ENCODE measurements at places on chromosomes 11 and 22.

- peak; percentile 80 for DNase-seq
Measured at GRCh38 chr11:24521601-24522000, 24.7 kb downstream of the LUZP2 start.

GRCh38 chr22:44998296-44998695, 11.5 kb downstream of the PHF21B start:
- DNase-seq, result no peak

- no peak for DNase-seq
Measured at GRCh38 chr22:27022274-27022895, 365.0 kb downstream of the MIAT start.

DNA sequence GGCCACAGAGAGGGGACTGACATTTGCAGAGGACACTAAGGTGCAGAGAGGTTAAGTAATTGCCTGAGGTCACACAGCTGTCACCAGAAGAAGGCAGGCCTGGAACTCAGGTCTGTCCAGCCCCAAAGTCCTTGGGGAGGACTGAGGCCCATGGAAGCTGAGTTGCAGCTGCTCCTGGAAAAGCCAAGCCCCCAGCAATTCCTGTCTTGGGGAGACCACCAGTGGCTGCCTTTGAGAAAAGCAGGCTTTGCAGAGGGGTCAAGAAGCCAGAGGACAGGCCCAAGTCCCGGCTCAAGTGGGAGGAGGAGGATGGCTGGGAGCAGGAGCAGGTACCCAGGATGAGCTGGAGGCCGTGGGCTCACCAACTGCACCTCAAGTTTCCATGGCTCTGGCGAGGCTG, 3.4 kb downstream of the NFAM1 start:
- DNase-seq, result no peak

DNA sequence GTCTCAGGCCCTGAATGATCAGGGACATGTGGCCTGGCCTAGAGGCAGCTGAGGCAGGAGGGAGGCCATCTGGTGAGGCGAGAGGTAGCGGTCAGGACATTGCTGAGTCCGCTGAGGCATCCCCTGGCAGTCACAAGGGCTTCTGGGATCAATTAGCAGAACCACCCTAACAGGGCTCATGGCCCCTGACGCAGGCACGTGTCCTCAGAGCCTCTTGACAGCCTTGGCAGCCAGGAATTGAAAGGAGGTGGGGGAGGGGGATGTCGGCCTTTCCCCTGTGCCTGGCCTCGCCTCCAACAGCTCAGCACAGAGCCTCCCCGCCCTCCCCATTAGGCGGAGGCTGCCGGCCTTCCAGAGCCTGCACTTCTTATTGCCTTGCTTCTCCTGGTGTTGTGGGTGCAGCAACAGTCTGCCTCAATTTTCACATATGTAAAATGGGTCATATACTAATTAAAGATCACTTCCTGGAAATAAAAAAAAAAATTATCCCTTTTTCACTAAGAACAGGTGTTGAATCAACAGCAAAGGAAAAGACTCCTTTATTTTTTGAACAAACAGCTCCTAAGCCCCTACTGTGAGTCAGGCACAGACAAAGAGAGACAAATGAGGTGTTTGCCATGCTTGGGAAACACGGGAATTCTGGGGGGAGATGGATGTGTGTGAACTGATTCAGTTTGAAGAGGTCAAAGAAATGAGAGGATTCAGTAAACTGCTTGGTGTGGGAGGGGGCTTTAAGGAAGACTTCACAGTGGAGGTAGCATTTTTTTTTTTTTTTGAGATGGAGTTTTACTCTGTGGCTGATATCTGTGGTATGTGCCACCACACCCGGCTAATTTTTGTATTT, 55.3 kb downstream of the NFAM1 start:
- peak; percentile 74 for DNase-seq

DNA sequence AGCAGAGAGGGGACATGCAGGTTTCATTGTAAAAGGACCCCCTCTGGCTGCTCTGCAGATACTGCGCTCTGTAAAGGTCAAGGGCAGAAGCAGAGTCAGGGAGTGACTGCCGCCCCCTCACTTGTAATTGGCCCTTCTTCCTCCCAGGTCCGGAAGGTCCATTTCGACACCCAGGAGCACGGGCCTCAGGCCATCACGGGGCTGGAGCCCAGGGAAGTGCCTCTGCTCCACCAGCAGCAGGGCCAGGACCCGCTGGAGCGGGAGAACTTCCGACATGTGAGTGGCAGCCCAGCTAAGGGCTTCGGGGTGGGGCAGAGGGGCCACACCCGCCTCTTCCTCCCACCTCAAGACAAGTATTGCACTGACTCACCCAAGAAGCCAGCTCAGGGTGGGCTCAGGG, 24.0 kb upstream of the LRRC10B start:
- DNase-seq, result no peak

DNA sequence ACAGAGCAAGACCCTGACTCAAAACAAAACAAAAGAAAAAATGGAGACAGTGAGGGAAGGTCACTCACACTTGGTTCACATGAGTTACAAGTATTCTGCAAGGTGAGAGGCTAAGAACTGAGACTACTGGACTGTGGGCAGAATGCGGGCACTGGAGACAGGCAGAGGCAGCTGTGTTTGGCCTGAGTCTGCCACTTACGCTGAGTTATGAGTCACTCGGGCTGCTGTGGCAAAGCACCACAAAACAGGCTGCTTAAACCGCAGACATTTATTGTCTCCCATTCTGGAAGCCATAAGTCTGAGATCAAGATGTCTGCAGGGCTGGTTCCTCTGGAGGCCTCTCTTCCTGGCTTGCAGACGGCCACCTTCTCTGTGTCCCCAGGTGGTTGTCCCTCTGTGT, 122.8 kb downstream of the SHANK2 start:
- DNase-seq, result no peak

DNA sequence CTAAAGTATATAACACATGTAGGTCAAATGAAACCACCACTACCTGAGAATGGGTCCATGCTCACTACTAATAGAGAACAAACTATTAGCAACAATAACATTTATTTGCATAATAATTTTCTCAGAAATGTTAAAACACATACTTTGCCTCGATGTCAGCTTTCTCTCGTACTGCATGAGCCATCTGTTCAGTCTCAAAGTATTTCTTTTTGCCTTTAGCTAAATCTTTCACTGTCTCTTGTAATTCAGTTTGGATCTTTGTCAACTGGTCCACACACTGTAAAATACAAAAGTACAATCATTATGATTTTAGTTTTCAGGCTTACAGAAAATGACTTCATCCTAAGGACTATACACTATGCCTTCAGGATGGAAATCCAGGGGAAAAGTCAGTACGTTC, 153.3 kb downstream of the FCHSD2 start:
- DNase-seq, result peak; percentile 71

DNA sequence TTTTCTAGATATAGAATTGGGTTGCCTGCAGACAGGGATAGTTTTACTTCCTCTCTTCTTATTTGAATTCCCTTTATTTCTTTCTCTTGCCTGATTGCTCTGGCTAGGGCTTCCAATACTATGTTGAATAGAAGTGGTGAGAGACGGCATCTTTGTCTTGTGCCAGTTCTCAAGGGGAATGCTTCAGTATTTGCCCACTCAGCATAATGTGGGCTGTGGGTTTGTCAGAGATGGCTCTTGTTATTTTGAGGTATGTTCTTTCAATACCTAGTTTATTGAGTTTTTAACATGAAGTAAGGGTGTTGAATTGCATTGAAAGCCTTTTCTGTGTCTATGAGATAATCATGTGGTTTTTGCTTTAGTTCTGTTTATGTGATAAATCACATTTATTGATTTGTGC, 273.9 kb upstream of the CHORDC1 start:
- no peak for DNase-seq

DNA sequence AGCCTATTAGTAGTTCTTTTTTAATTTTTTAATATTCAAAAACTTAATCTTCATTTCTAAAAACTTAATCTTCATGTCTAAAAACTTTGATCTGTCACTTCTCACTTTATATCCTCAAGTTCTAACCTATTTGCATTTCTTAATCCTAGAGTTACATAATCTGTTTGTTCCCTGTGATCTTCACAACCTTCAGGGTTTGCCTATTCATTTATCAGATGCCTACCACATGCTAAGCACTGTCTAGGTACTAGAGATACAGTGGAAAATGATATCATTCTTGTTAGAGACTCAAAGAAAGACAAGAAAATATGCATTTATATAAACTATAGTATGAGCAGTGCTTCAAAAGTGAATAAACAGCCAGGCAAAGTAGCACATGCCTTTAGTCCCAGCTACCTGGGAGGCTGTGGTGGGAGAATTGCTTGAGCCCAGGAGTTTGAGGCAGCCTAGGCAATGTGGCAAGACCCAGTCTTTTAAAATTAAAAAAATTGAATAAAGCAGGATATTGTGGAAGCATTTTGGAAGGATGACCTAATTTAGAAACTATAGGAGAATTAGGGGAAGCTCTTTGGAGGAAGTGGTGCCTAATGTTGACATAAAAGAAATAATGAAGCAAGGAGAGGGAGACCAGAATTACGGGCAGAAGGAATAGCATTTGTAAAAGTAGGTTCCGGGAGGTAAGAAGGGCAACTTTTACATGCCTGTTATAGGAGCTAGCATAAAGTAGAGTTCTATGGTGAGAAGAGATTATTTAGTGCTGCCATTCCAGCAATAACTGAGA, 54.4 kb upstream of the GRK2 start:
- DNase-seq, result no peak

DNA sequence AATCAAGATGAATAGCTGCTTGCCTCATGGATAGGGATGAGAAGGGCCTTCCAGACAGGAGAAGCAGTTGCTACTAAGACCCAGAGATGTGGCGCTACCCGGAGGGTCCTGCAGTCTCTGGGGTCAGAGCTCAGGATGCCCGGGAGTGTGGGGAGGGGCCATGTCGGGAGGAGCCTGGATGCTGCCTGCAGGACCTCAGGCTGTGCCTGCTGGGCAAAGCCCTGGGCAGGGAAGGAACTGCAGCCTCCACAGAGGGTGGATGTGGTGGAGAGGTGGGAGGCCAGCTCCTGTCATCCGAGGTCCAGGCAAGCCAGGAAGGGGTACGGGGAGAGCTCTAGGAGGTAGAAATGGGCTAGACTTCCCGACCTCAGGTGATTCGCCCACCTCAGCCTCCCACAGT, 11.0 kb downstream of the PRR5 start:
- DNase-seq, result no peak

DNA sequence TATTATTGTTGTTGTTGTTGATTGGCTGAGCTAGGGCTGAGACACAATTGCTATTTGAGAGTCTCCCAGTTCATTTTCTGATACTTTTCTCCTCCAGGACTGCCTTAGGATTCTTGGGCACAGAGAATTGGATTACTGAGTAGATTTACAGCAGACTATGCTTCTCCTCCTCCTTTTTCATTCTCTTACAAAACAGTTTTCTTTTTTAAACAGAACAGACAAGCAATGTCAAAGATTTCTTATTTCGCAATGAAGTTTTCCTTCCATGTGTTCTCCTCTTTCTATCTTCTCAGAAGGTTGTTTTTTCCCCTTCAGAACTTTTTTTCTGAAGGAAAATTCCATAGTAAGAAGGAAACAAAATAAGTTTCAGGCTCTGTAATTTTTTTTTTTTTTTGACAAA, 19.8 kb upstream of the TIMP3 start:
- DNase-seq, result peak; percentile 87

DNA sequence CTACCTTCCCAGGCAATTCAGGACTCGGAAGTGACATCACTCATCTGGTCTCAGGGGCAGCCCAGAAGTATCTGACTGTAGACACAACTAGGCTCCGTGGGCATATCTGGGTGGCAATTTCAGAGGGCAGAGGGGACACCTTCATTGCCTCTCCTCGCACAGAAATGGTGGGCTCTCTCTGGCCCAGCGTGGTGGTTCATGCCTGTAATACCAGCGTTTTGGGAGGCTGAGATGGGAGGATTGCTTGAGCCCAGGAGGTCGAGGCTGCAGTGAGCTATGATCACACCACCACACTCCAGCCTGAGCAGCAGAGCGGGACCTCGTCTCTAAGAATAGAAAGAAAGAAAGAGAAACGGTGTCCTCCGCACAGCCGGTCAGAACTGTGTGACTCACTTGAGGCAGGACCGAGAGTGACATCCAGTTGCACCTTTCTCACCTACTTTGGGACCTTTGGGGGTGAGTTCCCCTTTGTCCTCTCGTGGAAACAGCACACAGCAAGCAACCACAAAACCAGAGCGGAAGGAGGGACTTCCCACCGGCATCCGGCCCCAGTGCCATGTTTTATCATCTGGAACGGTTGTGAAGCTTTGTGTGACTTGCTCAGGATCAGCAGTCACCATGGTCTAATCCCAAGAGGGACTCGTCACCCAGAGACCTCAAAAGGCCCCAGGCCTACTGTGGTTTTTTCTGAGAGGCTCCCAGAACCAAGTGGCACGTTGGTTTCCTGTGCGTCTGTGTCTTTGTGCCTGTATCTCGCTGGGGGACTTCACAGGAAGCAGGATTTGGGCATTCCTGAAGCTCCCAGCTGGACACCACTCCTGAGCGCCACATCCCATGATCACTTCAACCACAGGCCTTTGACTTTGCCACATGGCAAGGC, 38.4 kb upstream of the EMID1 start:
- DNase-seq, result no peak

All from adipocyte (in vitro differentiated cells).